T-helper 22 cell (primary cell): ENCODE measurements at places on chromosomes 13 and 19.
A peak's percentile ranks its signal among the peaks of the same experiment; 100 is the strongest.

DNA sequence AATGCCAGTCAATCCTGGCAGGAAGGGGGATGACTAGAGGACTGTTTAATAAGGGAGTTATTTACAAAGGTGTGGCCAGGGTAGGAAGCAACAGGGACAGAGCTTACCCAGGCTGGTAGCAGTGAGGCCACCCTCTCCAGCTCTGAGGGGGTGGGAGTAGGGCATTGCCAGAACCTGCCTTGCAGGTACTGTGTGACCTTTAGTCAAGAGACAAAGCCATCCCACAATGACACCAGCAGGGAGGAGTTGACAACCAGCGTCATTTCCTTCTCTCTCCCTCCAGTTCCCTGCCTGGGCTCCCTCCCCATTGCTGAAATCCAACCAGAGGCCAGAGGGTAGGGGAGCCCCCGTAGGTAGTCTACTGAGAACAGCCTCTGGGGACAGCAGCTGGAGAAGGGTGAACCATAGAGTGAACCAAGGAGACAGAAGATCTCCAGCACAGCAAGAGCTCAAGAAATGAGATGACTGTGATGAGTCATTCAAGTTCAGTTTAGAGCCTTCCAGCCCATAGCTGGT lies 33.3 kb upstream of the SPATA13 start:
- DNase-seq, result no peak

- no peak for DNase-seq
These were observed 25.6 kb upstream of the PCCA start for GRCh38 chr13:100063333-100063732.

- no peak for DNase-seq
These were observed 4.6 kb downstream of the TM9SF2 start for GRCh38 chr13:99505814-99506269.

- no peak for DNase-seq
These were observed 2.3 kb downstream of the ARHGAP35 start for GRCh38 chr19:46862974-46863632.

GRCh38 chr13:28415994-28416421 lies 78.9 kb downstream of the FLT1 start:
- no peak for DNase-seq

DNA sequence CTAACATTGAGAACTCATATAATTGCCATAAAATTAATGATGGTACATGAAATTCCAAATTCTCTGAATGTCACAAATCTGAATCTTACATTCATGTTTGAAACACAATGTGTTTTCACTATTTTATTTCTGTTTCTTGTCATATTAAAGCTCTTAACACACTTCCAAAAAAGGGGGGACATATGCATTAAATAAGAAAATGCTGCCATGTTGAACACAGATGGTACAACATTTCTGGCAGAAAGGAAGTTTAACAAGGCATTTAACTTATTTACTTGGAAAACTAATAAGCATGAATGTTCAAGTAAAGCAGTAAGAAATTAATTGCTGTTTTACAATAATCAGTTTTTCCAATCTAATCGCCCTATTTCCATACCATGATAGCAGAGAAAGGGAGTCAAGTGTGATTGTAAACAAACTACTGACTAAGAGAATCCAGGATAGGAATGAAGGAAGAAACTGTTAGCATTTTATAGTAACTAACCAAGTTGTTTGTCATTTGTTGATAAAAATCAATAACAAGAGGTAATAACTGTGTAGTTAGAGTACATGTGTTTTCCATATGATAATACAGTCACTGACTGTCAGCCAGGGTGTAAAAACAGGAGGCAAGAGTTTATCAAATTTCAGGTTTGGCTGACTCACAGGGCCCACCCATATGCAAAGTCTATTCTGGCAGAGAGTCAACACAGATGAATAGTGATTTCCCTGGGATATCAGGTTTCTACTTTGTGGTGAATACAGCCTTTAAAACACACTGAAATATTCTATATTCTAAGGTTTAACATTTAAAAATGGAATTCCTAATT lies 5.7 kb upstream of the FOXO1 start:
- no peak for DNase-seq

DNA sequence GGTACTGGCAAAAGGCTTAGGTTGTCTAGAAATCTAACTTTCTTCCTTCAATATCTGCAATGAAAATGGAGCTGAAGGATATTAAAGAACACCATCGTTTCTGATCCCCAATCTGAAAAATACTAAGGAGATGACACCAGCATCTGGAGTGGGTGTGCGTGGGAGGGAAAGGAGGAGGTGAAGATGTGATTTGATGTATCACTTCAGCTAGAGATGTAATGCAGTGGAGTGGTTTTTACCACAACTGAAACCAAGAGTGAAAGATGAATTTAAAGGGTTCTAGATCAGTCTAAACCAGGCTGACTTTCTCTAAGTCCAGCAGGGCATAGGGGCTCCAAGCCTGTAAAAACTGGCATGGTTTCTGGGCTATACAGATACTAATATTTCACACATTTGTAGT lies 148.4 kb downstream of the AKAP11 start:
- no peak for DNase-seq

- no peak for DNase-seq
These were observed 12.0 kb downstream of the CERS4 start for GRCh38 chr19:8221161-8221560.

GRCh38 chr19:13094771-13095392 lies 7.8 kb downstream of the LYL1 start:
- no peak for DNase-seq

GRCh38 chr13:21413013-21413412 lies 46.1 kb downstream of the ZDHHC20 start:
- DNase-seq, result no peak

DNA sequence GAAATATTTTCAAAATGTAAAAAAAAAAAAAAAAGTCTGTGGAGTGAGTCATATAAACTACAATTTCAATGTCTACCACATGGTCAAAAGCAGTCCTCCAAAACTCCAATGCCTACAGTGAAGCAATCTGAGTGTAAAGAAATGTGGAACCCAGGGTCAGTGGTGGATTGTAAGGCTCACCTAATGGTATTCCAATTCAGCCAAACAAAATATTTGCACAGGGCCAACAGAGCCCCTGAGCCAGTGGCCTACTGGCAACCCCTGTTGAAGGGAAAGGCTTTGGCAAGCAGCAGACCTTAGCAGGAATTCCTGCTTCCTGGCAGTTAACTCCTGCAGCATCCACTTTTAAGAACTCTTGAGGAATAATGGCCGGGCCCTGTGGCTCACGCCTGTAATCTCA lies 3.4 kb downstream of the DNMT1 start:
- DNase-seq, result no peak

GRCh38 chr13:85666356-85666755 lies 132.9 kb downstream of the SLITRK6 start:
- no peak for DNase-seq

- DNase-seq, result no peak
These were observed 27.7 kb downstream of the MCF2L start for GRCh38 chr13:112996671-112997091.

DNA sequence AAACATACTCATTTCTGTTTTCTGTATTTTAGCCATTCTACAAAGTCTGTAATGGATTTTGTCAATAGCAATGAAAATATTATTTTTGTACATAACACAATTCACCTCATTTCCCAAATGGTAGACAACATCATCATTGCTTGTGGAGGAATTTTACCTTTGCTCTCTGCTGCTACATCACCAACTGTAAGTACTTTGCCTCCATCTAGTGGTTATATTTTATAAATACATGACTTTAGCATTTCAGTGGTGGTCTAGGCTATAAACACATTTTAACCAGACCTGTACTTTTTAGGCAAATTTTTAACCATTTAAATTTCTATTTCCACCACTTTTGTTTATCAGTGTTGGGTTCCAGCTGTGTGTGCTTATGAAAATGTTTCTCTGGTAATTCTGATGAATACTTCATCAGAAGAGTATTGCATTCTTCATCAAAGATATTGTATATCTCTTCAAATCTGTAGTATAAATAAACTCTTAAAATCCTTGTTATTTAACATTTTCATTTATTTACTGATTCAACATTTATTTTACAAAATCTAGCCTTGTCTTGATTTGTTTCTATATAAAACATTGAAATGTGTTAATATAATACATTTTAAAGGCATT lies 222.4 kb downstream of the NBEA start:
- no peak for DNase-seq

DNA sequence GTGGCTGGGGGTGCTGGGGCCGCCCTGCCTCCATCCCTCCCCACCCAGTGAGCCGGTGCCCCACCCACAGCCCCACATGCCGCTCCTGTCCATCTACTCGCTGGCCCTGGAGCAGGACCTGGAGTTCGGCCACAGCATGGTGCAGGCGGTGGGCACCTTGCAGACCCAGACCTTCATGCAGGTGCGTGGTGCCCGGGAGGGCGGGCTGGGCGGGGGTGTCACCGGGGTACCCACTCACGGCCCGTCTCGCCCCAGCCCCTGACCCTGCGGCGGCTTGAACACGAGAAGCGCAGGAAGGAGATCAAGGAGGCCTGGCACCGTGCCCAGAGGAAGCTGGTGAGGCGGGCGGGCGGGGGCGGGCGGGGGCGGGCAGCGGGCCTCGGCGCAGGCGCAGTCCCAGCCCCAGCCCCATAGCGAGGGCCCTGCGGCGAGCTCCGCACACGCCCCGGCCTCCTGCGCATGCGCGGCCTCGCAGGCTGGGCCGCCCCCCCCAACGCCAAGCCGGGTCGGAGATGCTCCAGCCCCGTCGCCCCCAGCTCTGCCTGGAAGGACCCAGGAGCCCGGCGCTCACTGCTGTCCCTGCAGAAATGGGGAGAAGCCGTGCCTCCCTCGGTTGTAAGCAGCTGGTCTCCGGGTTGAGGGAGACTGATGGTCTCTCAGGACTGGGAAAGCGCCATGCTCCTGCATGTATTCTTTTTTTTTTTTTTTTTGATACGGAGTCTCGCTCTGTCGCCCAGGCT lies 7.7 kb downstream of the ARHGAP45 start:
- DNase-seq, result peak; percentile 91

GRCh38 chr13:47216176-47216822 lies 319.4 kb upstream of the HTR2A start:
- DNase-seq, result no peak

GRCh38 chr19:5719274-5719960 lies 529 bp downstream of the LONP1 start:
- peak; percentile 28 for DNase-seq

DNA sequence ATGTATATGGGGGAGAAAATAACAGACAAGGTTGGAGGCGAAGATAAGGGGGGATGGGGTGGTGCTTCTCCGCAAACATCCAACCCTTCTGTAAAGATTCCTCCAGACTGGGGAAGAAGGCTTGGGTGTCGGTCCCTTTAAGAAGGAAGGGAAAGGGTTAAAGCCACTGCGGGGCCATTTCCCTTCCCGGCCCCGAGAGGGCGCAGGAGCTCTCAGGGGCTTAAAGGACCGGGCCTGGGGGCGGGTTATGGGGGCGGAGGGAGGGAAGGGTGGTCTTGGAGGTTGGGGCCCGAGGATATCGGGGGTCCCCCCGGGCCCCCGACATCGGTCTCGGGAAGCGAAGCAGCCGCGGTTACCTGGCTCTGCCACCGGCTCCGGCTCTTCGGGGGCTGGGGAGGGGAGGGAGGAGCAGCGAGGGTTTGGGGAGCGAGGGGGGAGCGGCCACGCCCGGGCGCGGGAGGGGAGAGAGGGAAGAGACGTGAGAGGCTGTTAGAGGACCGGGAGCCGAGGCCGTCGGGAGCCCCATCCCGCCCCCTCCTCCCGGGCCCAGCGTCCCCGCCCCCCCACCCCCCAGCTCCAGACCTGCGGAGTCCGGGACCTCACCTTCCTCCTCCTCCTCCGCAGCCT lies 2.8 kb downstream of the TNNT1 start:
- no peak for DNase-seq

GRCh38 chr19:44723299-44723951 lies 24.5 kb downstream of the CEACAM16 start:
- no peak for DNase-seq

DNA sequence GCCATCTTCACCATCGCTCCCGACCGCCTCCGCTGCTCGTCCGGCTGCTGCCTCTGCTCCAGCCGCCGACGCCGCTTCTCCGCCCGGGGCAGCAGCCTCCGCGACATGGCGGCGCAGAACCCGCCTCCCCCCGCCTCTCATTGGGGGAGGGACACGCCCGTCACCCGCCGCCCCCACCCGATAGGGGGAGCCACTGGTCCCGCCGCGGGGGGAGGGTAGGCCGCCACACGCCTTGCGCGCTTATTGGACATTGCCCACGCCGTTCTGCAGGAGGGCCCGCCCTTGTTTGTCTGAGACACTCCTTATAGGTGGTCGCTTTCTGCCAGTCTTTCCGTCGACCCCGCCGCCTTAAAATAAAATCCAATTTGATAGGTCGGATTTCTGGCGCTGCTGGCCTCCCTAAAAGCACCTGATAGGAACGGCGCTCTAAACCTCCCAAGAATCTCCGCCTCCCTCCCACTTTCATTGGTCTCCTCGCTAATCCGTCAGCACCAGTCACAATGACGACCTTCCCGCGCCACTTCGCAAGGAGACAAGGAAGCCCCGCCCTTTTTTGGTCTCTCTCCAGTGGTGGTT lies at the start of gene HNRNPL:
Gene HNRNPL, minus strand, starts transcription at position 127 of the 576 bp plus-strand sequence. Its CDS starts 20 bp downstream, at position 107.
- DNase-seq, result peak; percentile 100

- no peak for DNase-seq
These were observed 6.7 kb upstream of the PGPEP1 start for GRCh38 chr19:18333680-18334079.

DNA sequence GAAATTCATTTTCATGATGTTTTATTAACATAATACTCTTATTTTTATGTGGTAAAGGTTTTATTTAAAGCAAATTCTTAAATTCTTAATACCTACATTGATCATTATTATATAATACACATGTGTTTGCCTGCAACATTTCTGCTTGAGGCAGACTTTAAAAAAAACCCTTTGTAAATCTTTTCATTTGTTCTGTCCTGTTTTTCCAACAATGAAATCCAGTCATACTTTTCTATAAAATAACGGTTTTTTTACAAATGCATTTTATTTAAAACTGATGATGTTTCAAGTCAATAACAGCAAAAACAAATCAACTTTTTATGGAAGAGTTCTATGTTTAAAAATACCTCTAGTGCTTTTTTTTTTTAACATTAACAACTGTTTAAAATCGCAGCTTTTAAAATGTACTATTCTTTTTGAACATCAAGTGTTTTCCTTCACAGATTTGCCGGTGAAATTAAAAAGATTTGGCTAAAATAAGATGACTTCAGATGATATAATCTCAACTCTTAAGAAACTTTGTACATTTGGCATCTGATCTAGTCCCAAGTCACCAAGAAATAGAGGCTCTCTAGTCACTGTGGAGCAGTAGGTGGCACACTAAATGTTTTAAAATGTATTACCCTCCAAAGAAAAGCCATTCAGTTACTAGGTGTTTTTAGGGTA lies 5.1 kb downstream of the POU4F1 start:
- DNase-seq, result no peak

- DNase-seq, result no peak
These were observed 20.6 kb upstream of the ADGRE1 start for GRCh38 chr19:6866741-6867151.

- no peak for DNase-seq
These were observed 433 bp upstream of the ZNF616 start for GRCh38 chr19:52140032-52140710.

- DNase-seq, result no peak
These were observed 169.1 kb downstream of the SHISA2 start for GRCh38 chr13:25882466-25883357.

GRCh38 chr19:31749231-31749630 lies 400.0 kb upstream of the TSHZ3 start:
- DNase-seq, result no peak
